Activated CD8-positive, alpha-beta memory T cell treated with anti-CD3 and anti-CD28 coated beads for 1 hour (primary cell): ENCODE measurements at places on chromosomes 4 and X.

GRCh38 chr4:1928356-1929239 lies 57.4 kb downstream of the NSD2 start:
- no peak for DNase-seq

DNA sequence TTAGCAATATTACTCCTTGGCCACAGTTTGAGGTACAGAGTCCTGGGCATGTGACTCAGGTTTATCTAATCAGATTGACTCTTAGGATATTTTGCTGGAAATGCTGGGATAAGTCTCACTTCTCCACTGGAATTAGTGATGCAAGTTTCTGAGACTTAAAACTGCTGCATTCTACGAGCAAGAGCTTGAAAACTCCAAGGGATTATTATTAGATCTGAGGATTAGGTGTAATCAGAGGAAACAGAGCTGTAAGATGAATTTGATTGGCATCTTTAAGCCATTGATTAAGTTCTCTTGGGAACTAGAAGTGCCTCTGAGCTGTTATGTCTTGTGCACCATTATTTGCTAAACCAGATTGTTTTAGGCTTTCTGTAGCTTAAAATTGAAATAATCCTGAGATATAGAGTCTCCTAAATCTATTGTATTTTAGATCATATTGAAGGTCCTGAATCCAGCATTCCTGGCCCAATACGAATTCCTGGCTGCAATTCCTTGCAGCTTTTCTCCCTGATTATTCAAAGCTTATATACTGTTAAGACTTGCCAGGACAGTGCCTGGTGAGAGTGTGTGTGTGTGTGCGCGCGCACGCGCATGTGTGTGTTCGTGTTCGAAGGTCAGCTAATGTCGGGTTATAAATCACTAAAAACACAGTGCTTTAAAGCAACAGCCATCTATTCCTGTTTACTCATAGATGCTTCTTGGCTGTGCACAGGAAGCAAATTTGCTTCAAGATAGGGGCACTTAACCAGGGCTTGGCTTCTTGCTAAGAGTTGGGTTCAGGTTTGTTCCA lies 735.1 kb downstream of the STIM2 start:
- DNase-seq = no peak

DNA sequence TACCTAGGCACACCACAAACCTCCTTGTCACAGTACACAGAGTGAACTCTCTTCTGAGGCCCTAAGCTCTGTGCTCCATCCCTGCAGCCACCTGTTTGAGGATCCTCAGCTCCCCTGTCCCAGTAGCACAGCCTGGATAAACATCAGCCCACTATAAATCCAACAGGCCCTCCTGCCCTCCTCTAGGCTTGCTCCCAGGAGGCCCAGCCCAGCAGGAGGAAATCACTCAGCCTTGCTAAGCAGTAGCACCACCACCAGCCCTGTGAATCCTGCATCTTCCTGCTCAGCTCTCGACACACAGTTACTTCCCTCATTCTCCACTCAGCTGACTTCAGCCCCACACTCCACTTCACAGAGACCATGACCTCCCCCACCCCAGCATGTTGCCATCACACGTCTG lies 273.9 kb downstream of the BCOR start:
- no peak for DNase-seq

DNA sequence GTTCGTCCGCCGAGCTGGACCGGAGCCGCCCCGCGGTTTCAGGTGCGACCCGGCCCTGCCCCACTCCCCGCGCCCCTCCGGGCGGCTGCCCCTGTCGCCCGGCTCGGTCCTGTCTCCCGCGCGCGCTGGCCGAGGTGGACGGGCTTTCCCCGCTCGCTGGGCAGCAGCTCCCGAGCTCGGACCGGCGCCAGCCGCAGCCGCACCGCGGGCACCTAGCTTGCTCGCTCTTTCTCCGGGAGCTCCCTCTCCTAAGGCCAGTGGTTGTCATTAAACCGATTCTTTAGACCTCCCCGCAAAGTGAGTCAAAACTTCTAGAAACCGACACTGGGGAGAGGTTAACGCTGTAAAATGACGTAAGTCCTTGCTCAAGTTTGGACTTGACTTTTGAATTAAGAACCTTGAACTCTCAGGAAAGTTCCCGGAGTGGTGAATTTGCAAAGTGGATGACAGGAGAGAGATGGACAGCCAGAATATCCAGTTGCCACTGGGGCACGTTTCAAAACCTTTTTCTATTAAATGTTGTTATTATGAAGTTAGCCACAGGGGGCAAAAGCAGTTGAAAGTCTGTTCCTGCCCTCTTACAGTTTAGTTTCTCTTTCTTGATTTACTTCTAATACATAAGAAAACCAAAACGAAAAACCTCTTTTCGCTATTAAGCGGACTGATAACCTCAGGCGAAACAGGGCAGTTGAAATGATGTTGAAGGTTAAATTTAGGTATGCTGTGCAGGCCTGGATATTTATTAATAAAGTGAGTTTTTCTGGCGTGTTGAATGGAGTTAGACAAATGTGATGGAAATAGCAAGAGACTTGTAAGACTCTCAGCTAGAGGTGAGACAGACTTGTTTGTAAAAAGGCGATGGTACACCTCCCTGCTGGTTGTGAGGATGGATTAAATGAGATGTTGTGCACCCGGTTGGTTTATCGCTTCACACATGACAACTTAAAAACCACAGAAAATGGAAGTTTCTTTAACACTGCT lies 847 bp downstream of the PI4K2B start:
- DNase-seq = no peak

DNA sequence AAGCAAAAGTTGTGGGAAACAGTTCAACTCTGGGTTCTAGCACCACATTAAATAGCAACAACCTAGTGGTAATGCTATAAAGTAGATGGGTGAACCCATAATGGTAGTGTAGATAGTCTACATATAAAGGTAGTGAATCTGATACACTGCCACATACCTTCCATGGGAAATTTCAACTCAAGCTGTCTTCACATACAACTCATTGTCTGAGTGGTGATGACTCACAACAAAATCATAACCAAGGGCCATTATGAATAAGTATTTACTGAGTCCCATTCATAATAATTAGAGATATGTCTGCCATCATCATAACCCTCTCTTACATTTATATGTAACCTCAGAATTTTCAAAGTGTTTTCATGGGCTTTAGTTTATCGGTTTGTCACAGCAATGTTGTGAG lies 34.8 kb downstream of the EGF start:
- no peak for DNase-seq

- DNase-seq = no peak
These were observed 37.4 kb downstream of the OCRL start for GRCh38 chrX:129577473-129577872.

GRCh38 chrX:133745349-133745748 lies 240.0 kb downstream of the GPC3 start:
- no peak for DNase-seq

- no peak for DNase-seq
These were observed 660 bp downstream of the GEMIN8 start for GRCh38 chrX:14029039-14029424.

- DNase-seq = no peak
These were observed 60.4 kb upstream of the TAF9B start for GRCh38 chrX:78199851-78200250.

DNA sequence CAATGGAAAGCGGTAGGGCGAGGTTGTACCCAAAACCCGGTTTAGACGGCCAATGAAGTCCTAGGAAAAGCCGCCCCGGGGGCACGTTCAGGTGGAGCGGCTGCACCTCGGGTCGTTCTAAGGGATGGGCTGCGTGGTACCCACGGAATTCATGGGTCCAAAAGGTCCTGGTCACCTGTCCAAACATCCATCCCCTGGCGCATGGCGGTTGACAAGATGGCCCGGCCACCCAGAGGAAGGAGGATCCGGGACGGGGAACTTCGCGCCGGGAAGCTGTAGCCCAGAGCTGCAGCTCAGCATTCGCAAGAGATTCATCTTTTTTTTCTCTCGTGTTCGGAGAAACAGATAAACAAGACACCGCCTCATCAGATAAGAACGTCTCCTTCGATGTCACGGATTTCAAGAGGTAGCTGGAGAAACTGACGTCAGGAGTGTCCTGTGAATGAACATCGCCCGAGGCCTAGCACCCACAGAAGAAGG lies 10.9 kb downstream of the PITX2 start:
- no peak for DNase-seq

DNA sequence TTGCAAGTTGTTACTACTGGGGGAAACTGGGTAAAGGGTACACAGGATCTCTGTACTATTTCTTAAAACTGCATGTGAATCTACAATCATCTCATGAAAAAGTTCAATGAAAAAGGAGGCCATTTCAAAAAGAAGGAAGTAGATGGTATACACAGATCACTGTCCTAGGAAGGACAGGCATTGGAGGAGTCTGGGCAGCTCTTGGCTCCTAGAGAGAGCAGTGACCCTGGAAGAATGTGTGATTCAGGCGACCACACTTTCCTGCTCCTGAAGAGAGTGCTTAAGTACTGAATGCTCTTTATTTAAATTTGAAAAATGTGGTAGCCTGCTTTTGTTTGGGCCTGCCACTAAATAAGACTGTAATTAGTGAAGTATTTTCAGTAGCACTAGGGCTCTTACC lies 318.1 kb upstream of the CASK start:
- DNase-seq = no peak

GRCh38 chr4:47933840-47934239 lies 19.5 kb upstream of the NFXL1 start:
- DNase-seq = no peak
